Activated naive CD4-positive, alpha-beta T cell (primary cell): ENCODE measurements at places on chromosomes 13 and 19.
A peak's percentile ranks its signal among the peaks of the same experiment; 100 is the strongest.

DNA sequence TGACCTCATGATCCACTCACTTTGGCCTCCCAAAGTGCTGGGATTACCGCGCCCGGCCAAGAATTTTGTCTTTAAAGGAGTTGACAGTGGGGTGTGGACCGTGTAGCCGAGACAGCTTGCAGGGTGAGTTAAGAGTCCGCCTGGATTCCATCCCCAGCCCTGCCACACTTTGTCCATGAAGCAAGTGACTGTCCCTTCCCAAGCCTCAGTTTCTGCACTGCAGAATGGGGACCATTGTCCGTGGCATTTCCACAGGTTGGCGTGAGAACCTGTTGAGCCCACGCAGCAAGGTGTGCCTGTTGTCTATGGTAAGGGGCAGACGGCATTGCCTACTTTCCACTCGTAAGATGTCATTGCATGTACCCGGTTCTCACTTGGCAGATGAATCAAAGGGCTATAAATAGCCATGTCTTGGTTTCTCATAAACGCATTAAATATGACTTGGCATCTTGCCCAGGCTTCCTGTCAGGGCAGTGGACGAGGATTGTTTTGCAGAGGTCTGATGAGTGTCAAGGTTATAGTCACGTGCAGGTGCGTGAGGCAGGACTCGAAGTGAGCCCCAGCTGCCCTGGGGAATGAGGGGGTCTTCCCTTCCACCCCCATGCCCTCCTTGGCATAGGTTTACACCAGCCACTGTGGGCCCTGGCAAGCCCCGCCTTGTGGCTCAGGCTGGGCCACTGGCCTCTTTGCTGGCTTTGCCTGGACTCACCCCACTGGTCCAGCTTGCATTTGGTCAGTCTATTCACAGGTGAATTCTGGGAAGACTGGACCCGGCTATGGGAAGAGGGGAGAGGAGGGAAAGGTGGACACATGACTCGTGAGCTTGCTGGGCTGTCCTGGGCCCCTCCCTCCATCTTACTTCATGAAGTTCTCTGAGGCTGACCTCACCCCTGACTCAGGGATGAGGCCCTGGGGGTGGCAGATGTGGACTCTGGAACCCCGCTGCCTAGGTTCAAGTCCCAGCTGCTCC lies 14.6 kb downstream of the FAM187B start:
- peak; percentile 50 for DNase-seq

- DNase-seq = no peak
These were observed 52.1 kb downstream of the STK24 start for GRCh38 chr13:98524793-98525192.

- no peak for DNase-seq
These were observed 264.1 kb downstream of the NALCN start for GRCh38 chr13:101152184-101152583.

- DNase-seq = no peak
These were observed 3.8 kb downstream of the BCL3 start for GRCh38 chr19:44752123-44752815.

DNA sequence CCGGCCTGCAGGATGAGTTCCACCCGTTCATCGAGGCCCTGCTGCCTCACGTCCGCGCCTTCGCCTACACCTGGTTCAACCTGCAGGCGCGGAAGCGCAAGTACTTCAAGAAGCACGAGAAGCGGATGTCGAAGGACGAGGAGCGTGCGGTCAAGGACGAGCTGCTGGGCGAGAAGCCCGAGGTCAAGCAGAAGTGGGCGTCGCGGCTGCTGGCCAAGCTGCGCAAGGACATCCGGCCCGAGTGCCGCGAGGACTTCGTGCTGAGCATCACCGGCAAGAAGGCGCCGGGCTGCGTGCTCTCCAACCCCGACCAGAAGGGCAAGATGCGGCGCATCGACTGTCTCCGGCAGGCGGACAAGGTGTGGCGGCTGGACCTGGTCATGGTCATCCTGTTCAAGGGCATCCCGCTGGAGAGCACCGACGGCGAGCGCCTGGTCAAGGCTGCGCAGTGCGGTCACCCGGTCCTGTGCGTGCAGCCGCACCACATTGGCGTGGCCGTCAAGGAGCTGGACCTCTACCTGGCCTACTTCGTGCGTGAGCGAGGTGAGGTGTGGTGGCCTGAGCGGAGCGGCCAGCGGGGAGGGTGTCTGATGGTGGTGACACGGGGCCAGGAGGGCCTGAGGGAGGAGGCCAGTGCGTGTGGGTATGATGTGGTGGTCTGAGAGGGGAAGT lies 15.5 kb downstream of the NFIC start:
- no peak for DNase-seq

DNA sequence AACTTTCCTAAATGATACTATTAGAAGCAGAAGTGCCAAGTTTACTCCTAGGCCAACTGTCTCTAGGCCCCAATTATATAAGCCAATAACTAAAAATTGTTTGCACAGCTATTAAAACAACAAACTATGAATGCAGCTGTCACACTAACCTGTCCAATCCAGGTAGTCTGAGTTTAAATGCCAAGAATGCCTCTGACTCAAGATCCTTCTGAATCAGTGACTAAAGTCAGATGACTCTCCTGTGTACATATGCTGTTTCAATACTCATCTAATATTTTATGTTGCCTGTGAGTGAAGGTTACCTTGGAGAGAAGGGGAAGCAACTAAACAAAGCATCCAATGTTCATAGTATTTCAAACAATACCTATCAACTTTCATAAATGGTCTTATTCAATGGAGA lies 257.0 kb downstream of the ENOX1 start:
- no peak for DNase-seq

- DNase-seq = no peak
These were observed 13.2 kb downstream of the TMEM221 start for GRCh38 chr19:17435218-17435617.

- DNase-seq = no peak
These were observed 113.0 kb upstream of the ARGLU1 start for GRCh38 chr13:106680796-106681472.
